ENCODE measurements at places on chromosomes 1 and 21. TPM values are rescaled to one million over a fixed set of nuclear protein-coding genes. Genes with fewer than 3 reads are reported as not detected.

DNA sequence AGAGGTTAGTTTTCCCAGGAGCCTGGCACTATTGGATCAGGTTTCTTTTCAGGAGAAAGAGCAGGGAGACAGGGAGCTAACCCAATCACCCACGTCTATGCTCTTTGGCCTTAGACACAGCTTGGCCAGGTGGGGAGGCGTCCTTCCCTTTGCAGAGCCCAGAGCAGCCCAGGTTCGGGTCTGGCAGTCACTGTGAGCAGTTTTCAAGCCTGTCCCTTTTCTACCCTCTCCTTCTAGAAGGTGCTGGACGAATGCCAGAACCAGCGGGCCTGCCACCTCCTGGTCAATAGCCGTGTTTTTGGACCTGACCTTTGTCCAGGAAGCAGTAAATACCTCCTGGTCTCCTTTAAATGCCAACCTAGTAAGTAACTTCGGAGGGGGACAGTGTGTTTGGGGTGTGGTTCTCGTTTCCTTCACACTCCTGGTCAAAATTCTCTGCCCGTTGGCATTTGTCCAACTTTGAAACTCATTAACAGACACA lies 44.9 kb downstream of the EVA1C start:
- peak; percentile 10 for DNase-seq

DNA sequence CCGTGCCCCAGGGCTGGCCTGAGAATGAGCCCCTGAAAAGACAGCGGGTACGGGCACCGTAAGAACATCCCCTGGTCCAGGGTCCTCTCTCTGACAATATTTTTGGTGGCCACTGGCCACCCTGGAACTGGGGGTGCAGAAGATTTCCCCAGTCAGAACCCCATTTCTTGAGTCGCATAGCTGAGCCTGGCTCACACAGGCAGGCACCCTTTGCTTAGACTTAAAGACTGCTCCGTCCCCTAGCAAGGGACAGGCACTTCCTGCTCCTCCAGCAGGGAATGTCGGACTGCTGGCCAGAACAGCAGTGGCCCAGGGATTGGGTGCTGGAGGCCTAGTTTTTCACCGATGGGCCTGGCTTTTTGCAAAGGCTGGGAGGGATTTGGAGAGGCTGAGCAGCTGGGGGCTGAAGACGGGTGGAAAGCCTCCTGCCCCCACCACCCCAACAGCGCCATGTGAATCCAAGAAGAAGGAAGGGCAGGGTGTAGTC lies 4.3 kb downstream of the OLIG2 start:
- no peak for DNase-seq

GRCh38 chr21:42248783-42249597 lies 30.1 kb downstream of the ABCG1 start:
- DNase-seq: no peak

DNA sequence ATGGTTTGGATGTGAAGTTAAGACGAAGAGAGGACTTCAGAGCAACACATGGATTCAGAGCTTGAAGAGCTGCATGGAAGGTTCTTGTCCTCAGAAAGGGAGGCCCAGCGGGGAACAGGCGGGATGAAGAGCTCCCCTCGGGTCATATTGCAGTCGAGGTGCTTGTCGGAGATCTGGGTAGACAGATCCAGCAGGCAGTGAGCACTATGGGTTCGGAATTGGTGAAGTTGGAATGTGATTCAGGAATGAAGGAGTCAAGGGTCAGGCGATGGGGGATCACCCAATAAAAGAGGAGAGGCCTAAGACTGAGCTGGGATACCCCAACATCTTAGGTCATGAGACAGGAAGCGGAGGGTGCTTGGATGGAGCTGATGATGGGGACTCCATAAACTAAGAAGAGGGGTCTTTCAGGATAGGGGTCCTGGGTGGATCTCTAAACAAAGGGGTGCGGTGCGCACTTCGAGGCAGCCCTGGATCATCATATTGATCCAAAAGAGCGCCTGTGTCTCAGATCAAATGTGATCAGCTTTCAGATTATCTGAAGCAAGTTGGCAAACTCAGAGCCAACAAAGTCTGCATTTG lies 176.3 kb upstream of the VAMP3 start:
- DNase-seq: no peak

- DNase-seq: no peak
These were observed 6.4 kb downstream of the BCAR3 start for GRCh38 chr1:93675271-93675670.

GRCh38 chr21:14836950-14837349 lies 227.8 kb downstream of the NRIP1 start:
- DNase-seq: no peak

DNA sequence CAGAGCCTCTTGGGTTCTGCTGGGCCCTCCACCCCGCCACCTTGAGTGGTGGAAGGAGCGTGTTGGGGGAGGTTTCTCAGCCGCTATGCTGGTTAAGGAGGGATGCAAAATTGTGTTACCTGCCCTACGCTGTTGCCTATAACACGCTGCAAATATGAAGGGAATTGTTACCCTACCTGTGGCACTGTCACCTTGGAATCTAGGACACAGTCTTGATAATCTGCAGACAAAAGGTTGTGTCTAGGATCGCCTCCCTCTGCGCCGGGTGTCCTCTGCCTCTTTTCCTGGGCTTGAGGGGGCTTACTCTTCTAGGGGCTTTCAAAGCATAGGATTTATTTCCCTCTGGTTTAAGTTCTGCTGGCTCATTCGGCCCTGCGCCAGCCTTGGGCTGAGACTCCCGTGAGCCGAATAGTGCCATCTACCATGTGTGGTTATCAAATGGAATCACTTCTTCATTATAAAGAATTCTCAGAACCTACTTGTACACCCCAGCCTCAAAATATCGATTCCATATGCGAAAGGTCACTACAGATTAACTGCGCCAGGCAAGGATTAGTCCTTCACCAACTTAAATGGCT lies 697 bp downstream of the SLC22A15 start:
- DNase-seq: peak; percentile 55

- DNase-seq: no peak
These were observed 3.4 kb downstream of the FOXO6 start for GRCh38 chr1:41364442-41365319.

The CGN gene
- total RNA-seq: 0.61 TPM

Measured in Caki2 (cell line).